ENCODE measurements at places on chromosomes 2 and 18. TPM values are rescaled to one million over a fixed set of nuclear protein-coding genes. Genes with fewer than 3 reads are reported as not detected.

The FOXI3 gene
- not detected for total RNA-seq

The KCNIP3 gene
- 1.4 TPM for total RNA-seq

The ST6GAL2 gene
- total RNA-seq = not detected

DNA sequence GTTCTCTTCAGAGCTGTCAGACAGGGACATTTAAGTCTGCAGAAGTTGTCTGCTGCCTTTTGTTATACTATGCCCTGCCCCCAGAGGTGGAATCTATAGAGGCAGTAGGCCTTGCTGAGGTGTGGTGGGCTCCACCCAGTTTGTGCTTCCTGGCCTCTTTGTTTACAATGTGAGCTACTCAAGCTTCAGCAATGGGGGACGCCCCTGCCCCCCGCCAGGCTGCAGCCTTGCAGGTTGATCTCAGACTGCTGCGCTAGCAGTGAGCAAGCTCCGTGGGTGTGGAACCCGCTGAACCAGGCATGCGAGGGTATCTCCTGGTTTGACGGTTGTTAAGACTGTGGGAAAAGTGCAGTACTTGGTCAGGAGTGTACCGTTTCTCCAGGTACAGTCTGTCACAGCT lies 24.0 kb upstream of the PAIP2B start:
- DNase-seq = no peak
- no peaks in the 10 kb centered on the region for H3K36me3 ChIP-seq
- H3K27me3 ChIP-seq = no peaks in the 10 kb centered on the region
- H3K27ac ChIP-seq = no peak overlapping the region

GRCh38 chr2:231717281-231718171 lies 9.2 kb downstream of the PTMA start:
- no peak overlapping the region for H3K4me3 ChIP-seq
- peak overlapping the region; percentile 9 for H3K27ac ChIP-seq
- DNase-seq = peak; percentile 45
- H3K4me1 ChIP-seq = peaks cover 36% of the 10 kb centered on the region
- H3K36me3 ChIP-seq = peaks cover 14% of the 10 kb centered on the region
- H3K27me3 ChIP-seq = no peaks in the 10 kb centered on the region
